CD4-positive, alpha-beta T cell treated with Interleukin-2 at 100 ng/mL for 4 hours (primary cell): ENCODE measurements at places on chromosomes 3 and 15.

DNA sequence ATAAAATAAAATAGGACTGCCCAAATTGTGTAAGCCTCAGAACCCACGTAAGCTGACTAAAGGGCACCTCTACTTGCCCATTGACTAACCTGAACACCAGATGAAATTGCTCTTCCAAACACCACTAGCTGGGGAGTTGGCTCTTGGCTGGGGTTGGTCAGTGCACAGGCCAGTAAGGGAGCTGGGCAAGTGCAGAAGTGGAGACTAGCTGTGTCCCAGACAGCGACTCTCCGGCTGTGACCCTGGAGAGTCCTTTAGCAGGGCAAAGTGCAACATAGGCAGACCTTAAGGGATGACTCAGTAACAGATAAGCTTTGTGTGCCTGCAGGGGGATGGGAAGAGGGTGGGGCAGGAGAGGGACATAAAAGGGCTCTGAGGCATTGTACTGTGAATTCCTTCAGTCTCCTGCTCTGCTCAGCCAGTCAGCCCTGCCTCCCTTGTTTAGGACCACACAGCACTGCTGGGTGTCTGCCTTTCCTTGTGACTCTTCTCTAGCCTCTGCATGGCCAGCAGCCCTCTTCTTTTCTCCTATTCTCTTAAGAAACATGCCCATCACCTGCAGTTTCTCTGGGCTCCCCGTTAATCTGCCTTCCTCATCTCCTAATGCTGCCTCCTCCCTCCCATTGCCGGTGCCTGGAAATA lies 13.2 kb downstream of the NR1I2 start:
- DNase-seq = no peak

GRCh38 chr3:30012941-30013543 lies 593.4 kb upstream of the TGFBR2 start:
- DNase-seq = peak; percentile 38

DNA sequence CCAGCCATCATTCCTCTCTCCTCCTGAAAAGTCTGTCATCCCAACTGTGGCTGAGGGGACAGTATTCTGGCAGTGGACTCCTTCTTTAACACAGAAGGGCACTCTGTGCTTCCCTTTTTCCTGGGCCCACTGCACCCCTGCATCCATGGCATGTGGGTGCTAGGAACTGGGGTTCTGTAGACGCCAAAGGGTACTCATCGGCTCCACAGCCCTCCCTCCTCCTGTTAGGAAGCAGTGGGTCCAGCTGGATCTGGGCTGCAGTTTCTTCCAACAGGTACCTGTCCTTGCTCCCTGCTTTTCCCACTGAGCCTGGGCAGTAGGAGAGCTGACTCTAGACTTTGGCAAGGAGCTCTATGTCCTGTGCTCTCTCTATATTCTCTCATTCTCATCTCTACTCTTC lies 6.4 kb upstream of the MANF start:
- DNase-seq = no peak

- no peak for DNase-seq
Observed at GRCh38 chr3:156216216-156216615, 95.8 kb downstream of the KCNAB1 start.

DNA sequence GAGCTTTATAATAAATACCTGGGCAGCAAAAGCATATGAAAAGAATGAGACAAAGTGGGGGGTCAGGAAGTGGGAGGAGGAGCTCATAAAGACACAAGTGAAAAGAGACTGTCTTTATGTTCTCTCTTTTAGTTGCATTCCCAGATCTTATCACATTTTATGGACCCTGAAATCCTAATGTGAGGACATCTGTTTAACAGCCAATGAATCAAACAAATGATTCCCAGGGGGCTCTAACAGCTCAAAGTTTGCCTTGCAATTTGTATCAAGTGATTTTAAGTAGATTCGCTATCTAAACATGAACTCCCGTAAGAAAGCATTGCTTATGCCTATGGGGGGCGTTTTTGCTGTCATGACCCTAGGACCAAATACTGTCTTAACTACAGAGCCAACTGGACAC lies 332.3 kb upstream of the CNTN4 start:
- no peak for DNase-seq

GRCh38 chr3:168034152-168034928 lies 61.4 kb downstream of the GOLIM4 start:
- DNase-seq = no peak

DNA sequence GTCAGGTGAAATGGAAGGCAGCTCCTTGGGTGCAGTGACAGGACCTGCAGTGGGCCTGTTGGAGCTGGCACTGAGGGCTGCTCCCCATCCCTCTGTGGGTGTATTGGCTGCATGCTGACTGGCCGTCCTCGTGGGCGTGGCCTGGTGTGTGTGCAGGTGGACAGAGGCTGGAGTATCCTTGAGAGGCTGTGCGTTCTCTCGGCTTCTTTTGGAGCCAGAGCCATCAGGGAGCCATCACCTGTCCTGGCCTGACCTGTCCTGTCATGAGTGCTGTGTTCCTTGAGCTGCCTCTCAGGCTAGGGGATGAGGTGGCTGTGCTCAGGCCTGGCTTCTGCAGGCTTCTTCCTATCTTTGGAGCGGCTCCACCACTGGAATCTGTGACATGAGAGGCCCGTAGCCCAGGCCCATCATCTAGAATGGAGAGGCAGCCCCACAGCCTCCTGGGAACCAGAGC lies 61.5 kb downstream of the APBA2 start:
- DNase-seq = no peak

GRCh38 chr15:55108448-55108847 lies 88.3 kb downstream of the RSL24D1 start:
- DNase-seq = no peak

DNA sequence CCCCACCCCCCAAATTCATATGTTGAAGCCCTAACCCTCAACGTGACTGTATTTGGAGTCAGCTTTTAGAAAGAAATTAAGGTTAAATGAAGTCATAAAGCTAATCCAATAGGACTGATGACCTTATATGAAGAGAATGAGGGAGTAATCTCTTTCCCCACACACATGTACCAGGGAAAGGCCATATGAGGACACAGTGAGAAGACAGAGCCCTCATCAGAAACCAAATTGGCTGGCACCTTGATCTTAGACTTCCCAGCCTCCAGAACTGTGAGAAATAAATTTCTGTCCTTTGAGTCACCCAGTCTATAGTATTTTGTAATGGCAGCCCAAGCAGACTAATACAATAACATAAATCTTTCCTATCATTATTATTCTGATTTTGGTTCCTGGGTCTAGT lies 194.7 kb upstream of the NANOGP8 start:
- no peak for DNase-seq

DNA sequence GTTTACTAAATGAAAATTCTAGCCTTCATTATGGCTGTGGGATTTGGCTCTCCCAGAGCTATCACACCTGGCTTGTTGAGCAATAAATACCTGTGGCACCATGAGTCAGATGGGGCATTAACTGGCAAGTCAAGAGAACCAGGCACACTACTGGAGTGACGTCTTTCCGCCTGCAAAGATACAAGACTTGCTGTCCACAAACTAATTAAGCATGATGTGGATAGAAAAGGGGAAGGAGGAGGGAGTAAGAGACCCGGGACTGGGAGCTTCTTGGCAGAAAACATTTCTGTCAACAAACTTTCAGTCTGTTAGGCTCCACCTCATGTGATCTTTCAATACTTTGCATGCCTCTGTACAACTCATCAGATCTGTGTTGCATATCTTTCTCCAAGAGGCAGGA lies 56.5 kb downstream of the CLDN1 start:
- no peak for DNase-seq

DNA sequence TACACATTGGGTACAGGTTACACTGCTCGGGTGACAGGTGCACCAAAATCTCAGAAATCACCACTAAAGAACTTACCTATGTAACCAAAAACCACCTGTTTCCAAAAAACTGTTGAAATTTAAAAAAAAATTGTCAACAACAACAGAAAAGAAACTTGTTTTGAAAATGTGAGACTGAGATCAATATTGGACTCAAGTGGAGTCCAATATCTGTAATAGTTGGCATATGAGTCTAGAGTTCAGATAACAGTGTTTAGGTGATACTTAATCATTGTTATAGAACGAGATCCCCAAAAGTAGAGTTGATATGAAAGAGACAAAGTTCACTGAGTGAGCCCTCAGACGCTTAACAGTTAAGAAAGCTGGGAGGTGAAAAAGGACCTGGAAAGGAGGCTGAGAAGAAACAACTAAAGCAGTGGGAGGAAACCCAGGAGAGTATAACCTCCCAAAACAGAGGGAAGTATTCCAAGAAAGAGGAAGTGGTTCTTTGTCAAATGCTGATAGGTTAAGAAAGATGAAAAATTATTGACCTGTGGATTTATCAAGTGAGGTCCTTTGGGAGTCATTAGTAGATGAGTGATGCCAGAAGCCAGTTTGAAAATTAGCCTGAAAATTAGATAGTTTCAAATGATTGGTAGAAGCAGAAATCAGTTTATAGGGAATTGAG lies 388.6 kb upstream of the DPH6 start:
- DNase-seq = no peak

DNA sequence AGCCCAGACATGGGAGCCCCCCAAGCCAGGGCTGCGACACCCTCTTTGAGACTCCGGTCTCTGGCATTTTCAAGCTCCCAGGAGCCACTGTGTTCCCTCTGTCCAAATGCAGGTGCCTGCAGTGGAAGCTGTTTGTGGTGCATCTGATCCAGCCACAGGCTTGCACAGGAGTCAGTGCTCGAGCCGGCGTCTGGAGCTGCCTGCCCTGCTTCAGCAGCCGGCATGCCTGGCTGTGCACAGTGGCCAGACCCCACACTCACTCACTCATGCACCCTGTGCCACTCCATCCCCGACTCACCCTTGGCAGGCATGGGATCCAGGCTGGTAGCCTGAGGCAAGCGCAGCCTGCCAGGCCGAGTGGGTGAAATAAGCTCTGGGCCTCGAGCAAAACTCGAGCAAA lies 555.0 kb upstream of the CCDC54 start:
- no peak for DNase-seq

GRCh38 chr15:45548753-45549520 lies 26.4 kb upstream of the SLC30A4 start:
- no peak for DNase-seq

DNA sequence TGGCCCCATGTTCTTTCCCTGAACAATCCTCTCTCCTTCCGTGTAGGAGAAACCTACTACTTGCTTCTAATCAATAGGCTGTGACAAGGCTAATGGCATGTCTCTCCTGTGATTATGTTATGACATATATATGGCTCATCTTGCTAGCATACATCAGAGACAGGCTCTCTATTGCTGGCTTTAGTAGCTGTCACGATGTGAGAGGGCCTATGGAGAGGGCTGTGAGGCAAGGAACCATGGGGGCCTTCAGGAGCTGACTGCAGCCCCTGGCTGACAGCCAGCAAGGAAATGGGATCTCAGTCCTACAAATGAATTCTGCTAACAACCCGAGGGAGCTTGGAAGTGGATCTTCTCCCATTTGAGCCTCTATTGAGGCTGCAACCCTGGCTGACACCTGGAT lies 96.3 kb downstream of the EOMES start:
- no peak for DNase-seq

- DNase-seq = no peak
Observed at GRCh38 chr15:95901271-95901670, 429.2 kb upstream of the NR2F2 start.

GRCh38 chr3:1214933-1215332 lies 122.1 kb downstream of the CNTN6 start:
- no peak for DNase-seq

- no peak for DNase-seq
Observed at GRCh38 chr3:128907706-128908445, 28.5 kb downstream of the ACAD9 start.

DNA sequence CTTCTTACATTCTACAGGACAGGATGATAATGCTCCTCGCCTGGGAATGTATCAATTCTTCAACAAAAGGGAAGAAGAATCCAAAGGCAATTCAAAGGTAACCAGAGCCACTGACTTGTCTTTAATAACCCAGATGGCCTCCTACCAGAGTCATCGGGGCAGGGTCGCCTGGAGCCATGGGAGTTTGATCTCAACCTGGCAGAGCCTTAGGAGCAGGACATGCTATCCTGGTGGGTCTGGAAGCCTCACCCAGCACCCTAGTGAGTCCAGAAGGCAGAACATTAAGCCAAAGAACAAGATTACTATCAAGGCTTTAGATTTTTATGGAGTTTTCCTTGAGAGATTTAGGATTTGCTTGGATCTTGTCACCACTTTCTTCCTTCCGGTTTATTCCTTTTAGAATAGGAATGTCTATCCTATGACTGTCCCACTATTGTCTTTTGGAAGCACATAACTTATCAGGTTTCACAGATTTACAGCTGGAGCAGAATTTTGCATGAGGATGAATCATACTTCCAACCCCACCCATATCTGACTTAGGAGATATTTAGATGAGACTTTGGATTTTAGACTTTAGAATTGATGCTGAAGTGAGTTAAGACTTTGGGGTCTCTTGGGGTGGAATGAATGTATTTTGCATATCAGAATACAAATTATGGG lies 330.3 kb upstream of the GOLIM4 start:
- DNase-seq = no peak

DNA sequence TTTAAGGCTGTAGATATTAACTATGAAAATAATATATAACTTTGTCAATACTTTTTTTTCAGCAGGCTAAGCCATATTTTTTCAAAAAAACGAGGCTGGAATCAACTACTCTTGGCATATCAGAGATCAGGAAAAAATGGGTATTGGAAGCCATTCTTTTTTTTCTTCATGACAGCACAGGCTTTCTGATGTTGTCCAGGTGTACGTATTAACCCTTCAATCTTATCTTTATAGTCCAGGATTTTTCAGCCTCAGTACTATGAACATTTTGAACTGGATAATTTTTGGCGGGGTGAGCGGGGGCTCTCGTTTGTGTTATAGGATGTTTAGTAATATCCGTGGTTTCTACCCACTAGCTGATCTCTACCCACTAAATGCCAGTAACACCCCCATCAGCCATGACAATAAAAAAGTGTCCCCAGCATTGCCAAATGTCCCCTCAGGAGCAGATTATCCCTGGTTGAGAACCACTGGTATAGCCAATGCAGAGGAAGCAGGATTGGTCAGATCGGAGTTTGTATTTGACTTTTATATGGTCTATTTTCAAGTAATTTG lies 52.0 kb downstream of the PLCL2 start:
- no peak for DNase-seq

DNA sequence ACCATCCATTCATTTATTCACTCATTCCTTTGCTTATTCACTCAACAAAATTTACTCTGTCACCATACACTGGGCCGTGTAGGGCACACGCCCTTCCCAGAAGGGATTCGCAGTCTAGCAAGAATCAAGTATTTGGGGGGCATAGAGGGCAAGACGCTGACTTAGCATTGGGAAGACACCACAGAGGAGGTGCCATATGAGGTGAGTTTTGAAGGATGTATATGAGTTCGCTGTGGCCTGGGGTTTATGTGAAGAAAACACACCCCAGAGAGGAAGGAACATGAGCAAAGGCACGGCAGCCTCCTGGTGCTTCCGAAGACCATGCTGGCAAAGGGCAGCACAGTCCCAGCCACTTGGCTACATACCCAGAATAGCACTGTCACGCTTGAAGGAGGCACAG lies 23.1 kb upstream of the IQSEC1 start:
- DNase-seq = no peak

DNA sequence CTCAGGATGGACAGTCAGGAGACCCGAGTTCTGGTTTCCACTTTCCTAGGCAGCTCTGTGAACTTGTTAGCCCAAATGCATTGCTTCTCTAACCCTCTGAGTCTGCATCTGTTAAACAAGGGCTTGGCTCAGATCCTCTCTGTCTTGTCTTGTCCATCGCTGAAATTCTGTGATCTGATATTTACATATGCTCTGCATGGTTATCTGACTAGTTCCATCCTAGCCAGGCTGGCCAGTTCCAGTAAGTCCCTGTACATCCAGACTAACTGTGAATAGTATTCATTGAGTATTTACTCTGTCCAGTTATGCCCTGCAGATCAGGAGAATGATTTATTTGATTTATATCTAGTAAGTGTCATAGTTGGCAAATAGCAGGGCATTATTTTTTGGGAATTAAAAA lies 27.0 kb upstream of the SV2B start:
- no peak for DNase-seq
